GM10248 (cell line): ENCODE measurements at places on chromosomes 4 and X.

GRCh38 chr4:184251670-184251980 is 34.0 kb upstream of the ENPP6 start:
- no peak for DNase-seq

DNA sequence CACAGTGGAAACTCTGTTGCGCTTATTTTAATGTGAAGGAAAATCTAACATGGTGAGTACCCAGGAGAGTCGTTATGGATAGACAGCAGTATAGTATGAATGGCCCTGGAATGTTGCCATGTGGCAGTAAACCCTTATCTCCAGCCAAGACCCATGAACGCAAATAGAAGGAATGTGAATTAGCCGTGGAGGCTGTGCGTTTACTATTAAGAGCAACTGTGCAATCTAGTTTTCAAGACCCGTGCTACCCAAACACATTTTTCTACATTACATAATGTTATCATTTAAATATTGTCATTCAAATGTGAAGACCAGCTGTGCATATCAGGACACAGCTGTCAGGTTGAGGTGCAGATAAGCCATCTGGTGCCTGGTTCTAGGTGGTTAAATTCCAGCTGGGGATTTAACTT is 13.3 kb upstream of the AGA start:
- DNase-seq, result no peak

DNA sequence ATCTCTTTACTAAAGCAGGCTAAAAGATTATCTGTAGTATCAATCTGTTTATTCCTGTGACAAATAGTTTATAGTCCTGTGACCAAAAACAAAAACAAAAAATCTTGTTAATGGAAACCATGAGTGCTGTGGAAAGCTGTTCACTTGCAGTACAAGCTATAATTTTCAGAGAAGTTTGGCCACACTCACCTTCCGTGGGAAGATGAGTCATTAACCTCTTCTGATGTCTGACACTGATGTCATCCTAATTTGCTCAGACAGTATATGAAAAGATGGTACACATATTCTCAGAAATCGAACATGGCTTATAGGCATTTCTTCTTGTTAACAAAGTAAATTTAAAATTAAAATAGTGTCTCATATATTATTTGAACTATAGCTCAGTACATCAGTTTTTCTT is 19.9 kb upstream of the ENPP6 start:
- no peak for DNase-seq

GRCh38 chr4:182918791-182919302 is 1.7 kb upstream of the DCTD start:
- no peak for DNase-seq

- DNase-seq, result no peak
Observed at GRCh38 chr4:72357908-72358307, 211.1 kb downstream of the ADAMTS3 start.

GRCh38 chr4:3797831-3798790 is 31.9 kb downstream of the ADRA2C start:
- no peak for DNase-seq

GRCh38 chr4:71020611-71021010 is 27.2 kb downstream of the DCK start:
- no peak for DNase-seq

GRCh38 chrX:150058728-150059127 is 120.4 kb upstream of the EOLA2 start:
- no peak for DNase-seq

DNA sequence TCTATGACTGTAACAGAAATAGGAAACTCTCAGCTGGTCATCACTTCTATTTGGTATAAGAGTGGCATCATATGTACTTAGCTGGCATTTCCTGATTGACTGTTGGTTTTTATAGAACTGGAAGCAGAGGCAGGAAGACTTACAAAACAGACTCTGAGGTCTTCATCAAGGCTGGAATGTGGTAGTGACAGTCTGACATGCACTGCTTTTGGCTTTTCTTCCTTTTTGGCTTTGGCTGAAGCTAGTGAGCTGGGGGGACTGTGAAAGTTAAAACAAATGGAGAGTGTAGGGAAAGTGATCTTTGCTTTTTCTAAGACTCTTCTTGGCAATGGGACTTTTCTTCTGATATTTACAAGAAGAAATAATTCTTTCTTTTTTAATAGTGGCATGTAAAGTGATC is 121.1 kb upstream of the SLC4A4 start:
- DNase-seq, result no peak

GRCh38 chr4:97605932-97606331 is 537.3 kb downstream of the STPG2 start:
- DNase-seq, result no peak

- no peak for DNase-seq
Observed at GRCh38 chrX:72358313-72358712, 52.6 kb upstream of the CITED1 start.

DNA sequence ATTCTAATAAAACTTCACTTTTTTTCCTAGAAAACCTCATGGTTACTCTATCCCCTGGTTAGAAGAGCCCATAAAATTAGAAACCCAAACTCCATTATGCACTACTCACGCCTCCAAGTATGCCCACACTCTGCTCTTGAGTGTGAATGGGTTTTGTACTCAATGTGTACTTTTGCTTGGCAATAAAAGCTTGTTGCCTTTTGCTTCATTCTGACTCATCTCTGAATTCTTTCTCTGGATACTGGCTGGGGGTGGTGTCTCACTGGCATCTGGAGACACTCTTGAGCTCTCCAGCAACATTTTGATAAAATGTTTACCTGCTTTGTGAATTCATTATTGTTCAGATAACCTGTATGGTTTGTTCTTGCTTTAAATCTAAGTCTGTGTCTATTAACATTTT is 963.3 kb downstream of the TRAM1L1 start:
- DNase-seq, result no peak

DNA sequence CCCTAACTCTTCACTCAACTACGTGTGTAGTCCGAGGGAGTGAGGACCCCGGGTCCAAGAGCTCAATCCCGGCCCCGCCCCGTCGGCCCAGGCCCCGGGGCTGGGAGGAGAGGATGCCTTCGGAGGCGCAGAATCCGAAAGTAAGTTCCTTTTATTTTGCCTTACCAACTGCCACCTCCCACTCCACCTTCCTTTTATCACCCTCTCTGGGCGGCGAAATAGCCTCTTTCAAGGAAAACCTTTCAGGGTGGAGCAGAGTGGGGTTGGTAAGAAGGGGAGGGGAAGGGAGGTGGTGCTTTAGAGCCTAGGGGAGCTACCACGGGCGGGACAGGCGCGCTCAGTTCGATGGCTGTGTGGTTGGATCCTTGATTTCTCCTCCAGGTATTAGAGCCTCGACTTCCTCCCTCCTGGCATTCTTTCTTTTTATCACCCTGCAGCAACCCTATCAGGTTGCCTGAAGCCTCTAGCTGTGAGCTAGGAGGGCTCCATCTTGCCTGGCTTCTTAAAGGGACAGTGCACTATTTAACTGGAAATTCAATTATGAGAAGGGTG is 191.2 kb downstream of the RRAGB start:
- peak; percentile 18 for DNase-seq

GRCh38 chrX:31200430-31200829 is 128.6 kb upstream of the FTHL17 start:
- no peak for DNase-seq

DNA sequence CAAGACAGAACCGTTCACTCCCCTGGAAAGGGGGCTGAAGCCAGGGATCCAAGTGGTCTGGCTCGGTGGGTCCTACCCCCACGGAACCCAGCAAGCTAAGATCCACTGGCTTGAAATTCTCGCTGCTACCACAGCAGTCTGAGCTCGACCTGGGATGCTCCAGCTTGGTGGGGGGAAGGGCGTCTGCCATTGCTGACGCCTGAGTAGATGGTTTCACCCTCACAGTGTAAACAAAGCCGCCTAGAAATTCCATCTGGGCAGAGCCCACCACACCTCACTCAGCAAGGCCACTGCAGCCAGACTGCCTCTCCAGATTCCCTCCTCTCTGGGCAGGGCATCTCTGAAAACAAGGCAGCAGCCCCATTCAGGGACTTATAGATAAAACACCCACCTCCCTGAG is 13.4 kb upstream of the PBDC1 start:
- no peak for DNase-seq

GRCh38 chrX:27254656-27255055 is 208.5 kb downstream of the PPP4R3C start:
- no peak for DNase-seq

GRCh38 chr4:60134099-60134498 is 1066.0 kb upstream of the ADGRL3 start:
- no peak for DNase-seq

GRCh38 chr4:114334884-114335330 is 263.7 kb upstream of the UGT8 start:
- no peak for DNase-seq

DNA sequence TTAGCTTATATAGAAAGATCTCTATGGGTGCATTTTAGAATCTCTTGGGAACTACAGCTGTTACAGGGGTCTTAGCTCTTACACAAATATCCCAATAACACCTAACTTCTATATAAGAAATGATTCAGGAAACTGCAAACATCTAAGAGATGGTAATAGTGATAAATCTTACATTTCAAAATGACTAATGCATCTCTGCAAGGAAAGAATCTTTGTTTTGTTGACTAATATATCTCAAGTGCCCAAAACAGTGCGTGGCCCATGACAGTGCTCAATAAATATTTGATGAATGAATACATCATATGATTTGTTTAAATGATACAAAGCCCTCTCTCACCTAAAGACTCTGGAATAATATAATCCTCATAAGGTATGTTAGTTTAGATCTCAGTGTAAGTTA is 47.5 kb downstream of the CENPE start:
- DNase-seq, result no peak

- no peak for DNase-seq
Observed at GRCh38 chr4:103032574-103032973, 13.1 kb upstream of the SLC9B1 start.

DNA sequence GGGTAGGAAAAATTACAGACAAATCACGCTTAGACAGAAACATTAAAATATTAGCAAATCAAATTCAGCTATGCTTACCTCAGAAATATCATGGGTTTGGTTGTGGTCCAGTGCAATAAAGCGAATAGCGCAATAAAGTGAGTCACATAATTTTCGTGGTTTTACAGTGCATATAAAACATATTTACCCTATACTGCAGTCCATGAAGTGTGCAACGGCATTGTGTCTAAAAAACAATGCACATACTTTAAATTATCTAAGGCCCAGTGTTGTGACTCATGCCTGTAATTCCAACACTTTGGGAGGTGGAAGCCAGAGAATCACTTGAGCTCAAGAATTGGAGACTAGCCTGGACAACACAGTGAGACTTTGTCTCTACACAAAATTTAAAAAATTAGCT is 195.7 kb upstream of the IL1RAPL1 start:
- DNase-seq, result no peak
